ENCODE measurements at places on chromosomes 6 and 20. TPM values are rescaled to one million over a fixed set of nuclear protein-coding genes. Genes with fewer than 3 reads are reported as not detected.

PPP1R3G gene
- 4.4 TPM for total RNA-seq

DOK5 gene
- total RNA-seq = 2.5 TPM

HLA-C gene
- 639 TPM for total RNA-seq

C6orf163 gene
- total RNA-seq = 2.0 TPM

HLA-DPB1 gene
- total RNA-seq = 94.8 TPM

SLC4A11 gene
- total RNA-seq = 4.9 TPM

MDFI gene
- 37.3 TPM for total RNA-seq

Data from vagina (tissue), 2 donors.